NAMALWA (cell line): ENCODE measurements at places on chromosomes 5 and 9.

DNA sequence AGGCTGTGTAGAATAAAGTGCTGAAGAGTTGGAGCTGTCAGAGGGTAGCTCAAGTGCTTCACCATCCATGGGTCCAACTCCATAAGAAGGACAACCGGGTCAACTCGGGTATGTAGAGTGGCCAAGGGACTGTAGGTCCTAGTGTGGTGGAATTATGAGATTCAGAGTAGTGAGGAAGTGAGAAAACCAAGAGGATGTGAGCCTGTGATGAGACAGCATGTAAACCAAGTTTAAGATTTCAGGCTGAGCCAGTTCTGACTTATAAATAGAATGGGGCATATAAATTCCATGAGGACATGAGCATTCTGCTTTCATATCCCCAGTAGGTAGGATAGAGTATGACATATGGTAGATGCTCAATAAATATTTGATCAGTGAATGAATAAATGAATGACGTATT lies 96.3 kb downstream of the CFAP95 start:
- DNase-seq = no peak

GRCh38 chr9:119083673-119084072 lies 285.6 kb downstream of the BRINP1 start:
- no peak for DNase-seq

- no peak for DNase-seq
These were observed 143.0 kb downstream of the XRCC4 start for GRCh38 chr5:83220331-83220730.

- no peak for DNase-seq
These were observed 135.6 kb downstream of the KCNIP1 start for GRCh38 chr5:170639221-170639925.

GRCh38 chr9:29796291-29796952 lies 2223.1 kb upstream of the C9orf72 start:
- no peak for DNase-seq

- no peak for DNase-seq
These were observed 232.4 kb upstream of the GAS1 start for GRCh38 chr9:87179553-87180340.

DNA sequence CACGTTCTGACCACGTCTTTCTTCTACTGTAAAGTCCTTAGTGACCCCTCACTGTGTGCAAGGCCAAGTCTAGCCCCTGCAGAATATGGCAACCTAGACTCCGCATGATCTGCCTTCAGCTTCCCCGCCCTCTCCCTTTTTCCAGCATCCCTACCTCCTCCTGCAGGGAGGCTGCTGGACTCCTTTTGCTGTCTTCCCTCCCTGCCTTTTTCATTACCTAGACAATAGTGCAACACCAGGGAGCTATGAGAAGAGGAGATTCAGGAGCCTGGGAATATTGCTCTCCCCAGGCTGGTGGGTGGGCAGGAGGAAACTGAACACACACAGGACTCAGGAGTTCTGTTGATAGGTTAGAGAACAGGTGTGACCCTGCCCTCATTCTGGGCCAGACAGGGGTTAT lies 33.1 kb upstream of the LARP1 start:
- DNase-seq = no peak

- DNase-seq = no peak
These were observed 2.8 kb upstream of the ADRA1B start for GRCh38 chr5:159913501-159913900.
